ENCODE measurements at places on chromosomes 4 and X.

- no peak for DNase-seq
Observed at GRCh38 chrX:97326456-97326855, 442.7 kb downstream of the RPA4 start.

- no peak for DNase-seq
Observed at GRCh38 chr4:158055668-158056067, 117.2 kb downstream of the GASK1B start.

- no peak for DNase-seq
Observed at GRCh38 chr4:99357948-99358347, 5.4 kb upstream of the ADH1C start.

DNA sequence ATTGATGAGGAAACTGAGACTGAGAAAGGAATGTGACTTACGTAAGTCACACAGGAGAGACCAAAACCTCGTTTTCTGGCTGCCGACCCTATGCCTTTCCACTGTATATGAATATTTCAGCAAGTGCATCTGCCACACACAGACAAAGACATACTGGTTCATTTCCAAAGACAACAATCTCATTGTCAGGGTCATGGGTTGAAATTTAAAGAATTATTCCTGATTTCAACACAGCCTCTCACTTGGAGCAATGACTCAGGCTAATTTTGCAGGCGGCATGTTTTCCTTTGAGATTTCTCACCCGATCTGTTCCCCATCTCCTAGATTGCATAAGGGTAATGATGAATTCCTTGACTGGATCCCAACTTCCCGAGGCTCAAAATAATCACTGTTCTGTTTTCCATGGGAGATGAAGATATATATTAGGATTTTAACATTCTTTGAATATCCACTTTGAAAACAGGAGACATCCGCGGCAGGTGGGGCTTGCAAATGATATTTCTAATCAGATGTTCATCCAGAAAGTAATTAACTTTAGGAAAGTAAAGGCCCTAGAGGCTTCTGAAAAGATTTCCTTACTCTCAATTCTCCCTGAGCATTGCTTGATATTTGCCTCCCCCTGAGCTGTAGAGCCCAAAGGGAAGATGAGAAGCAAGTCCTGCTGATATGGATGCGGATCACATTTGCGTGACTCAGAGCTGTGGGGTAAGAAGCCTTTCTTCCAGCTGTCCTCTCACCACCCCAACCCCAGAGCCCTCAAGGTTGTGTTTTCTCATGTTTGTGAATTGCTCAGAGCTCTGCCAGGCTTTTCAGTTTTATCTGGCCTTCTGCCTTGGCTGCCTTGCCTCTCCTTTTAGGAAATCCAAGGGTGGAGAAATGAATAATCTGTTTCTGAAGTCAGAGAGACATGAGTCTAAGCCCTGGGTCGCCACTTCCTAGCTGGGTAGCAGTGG, 361.1 kb upstream of the BOD1L1 start:
- DNase-seq: no peak

DNA sequence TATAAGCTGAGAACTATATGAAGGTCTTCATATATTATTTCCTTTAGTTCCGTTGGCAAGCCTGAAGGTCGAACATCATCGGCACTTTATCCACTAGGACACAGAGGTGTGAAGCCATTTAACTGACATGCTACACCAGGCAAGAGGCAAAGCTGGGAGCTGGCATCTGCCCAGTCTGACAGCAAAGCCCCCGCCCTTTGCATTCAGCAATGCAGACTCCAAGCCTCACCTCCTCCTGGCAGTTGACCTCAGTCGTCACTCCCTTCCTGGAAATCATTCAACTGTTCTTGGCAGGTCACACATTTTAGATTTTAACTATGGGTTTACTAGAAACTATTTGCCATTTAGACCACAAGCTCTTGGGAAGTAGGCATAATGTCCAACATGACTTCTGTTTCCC, 135.8 kb upstream of the FRG1 start:
- no peak for DNase-seq

- no peak for DNase-seq
Observed at GRCh38 chrX:13574600-13574999, 5.2 kb downstream of the EGFL6 start.

DNA sequence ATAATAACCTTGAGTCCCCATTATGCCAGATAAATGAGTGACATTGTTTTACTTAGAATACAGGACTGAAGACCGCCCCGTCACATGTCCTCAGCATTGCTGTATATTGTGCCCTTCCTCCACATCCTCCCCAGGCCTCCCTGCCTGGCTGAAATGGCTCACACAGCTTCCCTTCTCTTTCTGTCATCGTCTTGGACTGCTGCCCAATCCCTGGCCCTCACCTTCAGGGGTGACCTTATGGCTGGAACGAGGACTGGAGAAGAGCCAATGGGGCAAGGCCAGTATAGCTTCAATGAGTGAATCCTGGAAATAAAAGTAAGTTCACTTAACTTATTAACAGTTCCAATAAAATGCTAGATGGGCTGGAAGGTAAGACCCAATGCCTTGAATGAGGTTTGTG, 2.7 kb downstream of the KCNE5 start:
- DNase-seq: no peak

GRCh38 chr4:95129821-95130311, 372.1 kb downstream of the BMPR1B start:
- DNase-seq: no peak

- DNase-seq: no peak
Observed at GRCh38 chr4:68895561-68896198, 55.9 kb downstream of the UGT2A3 start.

GRCh38 chrX:124023838-124024238, 62.3 kb downstream of the STAG2 start:
- no peak for DNase-seq

GRCh38 chr4:184099535-184099966, 118.1 kb downstream of the ENPP6 start:
- DNase-seq: no peak

Measured in CD4-positive, alpha-beta T cell treated with Interferon gamma for 1 hour (primary cell).